Stimulated activated CD8-positive, alpha-beta memory T cell treated with anti-CD3 and anti-CD28 coated beads, Interleukin-7, amount 100 ng/mL, for 24 hours (primary cell): ENCODE measurements at places on chromosomes 1 and 21.
A peak's percentile ranks its signal among the peaks of the same experiment; 100 is the strongest.

DNA sequence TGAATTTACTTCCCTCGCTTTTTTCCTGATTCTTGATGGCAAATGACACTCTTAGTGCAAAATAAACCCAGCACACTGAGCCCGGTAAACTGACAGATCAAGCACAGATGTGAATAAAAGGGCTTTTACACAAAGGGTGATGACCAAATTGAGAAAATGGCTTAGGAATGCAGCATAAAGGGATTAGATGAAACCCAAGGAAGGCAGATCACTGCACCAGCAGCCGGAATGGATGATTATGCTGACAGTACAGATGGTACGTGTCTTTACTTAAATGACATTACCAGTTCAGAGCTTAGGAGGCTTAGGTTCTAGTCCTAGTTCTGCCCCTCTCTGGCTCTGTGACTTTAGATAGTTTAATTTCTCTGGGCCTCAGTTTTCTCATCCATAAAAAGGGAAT lies 12.0 kb downstream of the PKP1 start:
- DNase-seq, result no peak

- no peak for DNase-seq
Observed at GRCh38 chr1:202143011-202143767, 1.3 kb downstream of the ARL8A start.

DNA sequence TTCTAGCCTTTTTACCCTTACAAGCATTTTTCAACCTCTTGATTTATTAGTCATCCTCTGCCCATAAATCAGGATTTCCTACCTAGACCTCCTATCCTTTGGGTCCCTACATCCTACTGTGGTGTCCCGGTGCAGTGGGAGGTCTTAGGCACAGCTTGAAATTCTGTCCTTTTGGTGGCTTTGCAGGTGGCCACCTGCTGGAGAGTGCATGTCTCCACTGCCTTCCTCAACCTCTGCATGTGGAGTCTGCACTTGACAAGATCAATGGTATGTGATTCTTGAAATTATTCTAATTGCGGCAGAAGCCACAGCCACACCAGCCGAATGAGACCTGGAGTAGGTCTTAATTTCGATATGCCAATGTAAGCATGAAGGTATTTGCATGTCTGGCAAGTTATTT lies 11.4 kb upstream of the KCNA3 start:
- no peak for DNase-seq

GRCh38 chr1:232786845-232787455 lies 18.3 kb upstream of the MAP10 start:
- DNase-seq, result no peak

DNA sequence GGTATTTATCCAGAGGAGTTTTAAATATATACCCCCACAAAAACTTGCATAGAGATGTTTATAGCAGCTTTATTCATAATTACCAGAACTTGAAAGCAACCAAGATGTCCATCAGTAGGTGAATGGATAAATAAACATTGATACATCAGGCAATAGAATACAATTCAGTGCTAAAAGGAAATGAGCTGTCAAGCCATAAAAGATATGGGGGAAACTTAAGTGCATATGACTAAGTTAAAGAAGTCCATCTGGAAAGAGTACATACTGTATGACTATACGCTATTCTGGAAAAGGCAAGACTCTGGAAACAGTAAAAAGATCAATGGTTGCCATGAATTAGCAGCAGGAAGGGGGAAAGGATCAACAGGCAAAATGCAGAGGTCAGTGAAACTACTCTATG lies 366.7 kb downstream of the HHIPL2 start:
- DNase-seq, result no peak

GRCh38 chr21:37940691-37941090 lies 24.4 kb upstream of the KCNJ6 start:
- DNase-seq, result no peak

- DNase-seq, result no peak
Observed at GRCh38 chr1:166738873-166739272, 100.4 kb upstream of the POGK start.

GRCh38 chr1:226402739-226403165 lies 5.1 kb downstream of the PARP1 start:
- DNase-seq, result no peak

DNA sequence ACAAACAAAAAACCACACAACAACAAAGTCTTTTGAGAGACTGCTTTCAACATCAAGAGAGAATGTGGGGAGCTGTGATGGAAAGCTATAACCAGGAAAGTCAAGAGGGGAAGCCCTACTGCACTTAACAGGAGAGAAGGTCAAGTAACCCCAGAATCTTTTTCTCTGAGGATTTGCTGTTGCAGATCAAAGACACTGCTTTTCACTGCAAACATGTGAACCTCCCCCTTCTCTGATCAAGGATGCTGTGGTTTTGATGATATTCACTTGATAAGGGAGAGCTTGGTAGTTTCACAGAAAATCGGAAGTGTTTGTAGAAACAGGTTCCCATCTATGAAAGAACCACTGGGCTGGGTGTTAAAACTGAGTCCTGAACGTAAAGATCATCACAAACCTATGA lies 4.8 kb downstream of the ETV3 start:
- DNase-seq, result no peak

- no peak for DNase-seq
Observed at GRCh38 chr1:206882555-206882954, 14.7 kb upstream of the IL24 start.

GRCh38 chr1:77504986-77505385 lies 177.5 kb downstream of the ZZZ3 start:
- DNase-seq, result no peak

DNA sequence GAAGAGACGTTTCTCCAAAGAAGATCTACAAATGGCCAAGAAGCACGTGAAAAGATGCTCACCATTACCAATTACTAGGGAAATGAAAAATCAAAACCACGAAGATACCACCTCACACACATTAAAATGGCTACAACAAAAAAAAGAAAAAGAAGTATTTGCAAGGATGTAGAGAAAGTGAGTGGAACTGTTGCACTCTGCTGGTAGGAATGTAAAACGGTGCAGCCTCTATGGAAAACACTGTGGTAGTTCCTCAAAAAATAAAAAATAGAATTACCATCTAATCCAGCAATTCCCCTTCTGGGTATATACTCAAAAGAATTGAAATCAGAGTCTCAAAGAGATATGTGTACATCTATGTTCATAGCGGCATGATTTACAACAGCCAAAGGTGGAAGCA lies 115.4 kb upstream of the EDN2 start:
- DNase-seq, result no peak

- no peak for DNase-seq
Observed at GRCh38 chr21:14587266-14587665, 41.2 kb upstream of the SAMSN1 start.

GRCh38 chr1:153977250-153978240 lies at the start of gene JTB:
Gene JTB (minus strand): TSS chr1:153977674. CDS start chr1:153977252, 422 bp downstream.
- DNase-seq, result peak; percentile 69

- no peak for DNase-seq
Observed at GRCh38 chr1:210900820-210901219, 233.1 kb downstream of the KCNH1 start.

DNA sequence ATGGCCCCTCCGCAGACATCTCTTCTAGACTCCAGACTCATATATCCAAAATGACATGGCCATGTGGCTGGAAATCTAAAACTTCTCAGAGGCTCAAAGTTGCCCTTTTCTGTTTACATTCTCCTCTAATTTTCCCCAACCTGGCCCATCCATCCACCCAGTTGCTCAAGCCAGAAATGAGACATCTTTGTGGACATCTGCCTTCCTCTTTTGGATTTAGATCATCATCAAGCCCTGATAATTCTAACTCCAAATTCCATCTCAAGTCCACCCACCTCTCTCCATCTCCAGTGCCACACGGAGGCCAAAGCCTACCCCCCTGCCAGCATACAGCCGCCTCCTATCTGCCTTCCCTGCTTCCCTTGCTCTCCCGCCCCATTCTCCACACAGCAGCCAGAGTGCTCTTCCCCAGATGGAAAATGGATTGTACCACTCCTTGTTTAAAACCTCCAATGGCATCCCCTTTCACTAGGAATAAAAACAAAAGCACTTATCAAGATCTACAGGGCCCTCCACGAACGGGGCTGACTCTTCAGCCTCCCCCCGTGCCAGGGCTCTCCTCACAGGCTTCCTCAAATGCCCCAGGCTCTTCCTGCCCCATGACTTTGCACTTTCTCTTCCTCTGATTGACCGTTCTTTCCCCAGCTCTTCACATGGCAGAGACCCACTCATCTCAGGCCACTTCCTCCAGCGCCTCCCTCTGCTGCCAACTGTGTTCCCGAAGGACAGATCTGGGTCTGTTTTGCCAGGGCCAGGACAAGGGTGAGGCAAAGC lies 40.1 kb downstream of the SYT6 start:
- DNase-seq, result no peak

- DNase-seq, result no peak
Observed at GRCh38 chr1:206540044-206540780, 32.9 kb downstream of the RASSF5 start.

- DNase-seq, result no peak
Observed at GRCh38 chr1:25900219-25900618, 6.0 kb downstream of the STMN1 start.

GRCh38 chr1:222107267-222107666 lies 365.4 kb upstream of the DUSP10 start:
- DNase-seq, result no peak

DNA sequence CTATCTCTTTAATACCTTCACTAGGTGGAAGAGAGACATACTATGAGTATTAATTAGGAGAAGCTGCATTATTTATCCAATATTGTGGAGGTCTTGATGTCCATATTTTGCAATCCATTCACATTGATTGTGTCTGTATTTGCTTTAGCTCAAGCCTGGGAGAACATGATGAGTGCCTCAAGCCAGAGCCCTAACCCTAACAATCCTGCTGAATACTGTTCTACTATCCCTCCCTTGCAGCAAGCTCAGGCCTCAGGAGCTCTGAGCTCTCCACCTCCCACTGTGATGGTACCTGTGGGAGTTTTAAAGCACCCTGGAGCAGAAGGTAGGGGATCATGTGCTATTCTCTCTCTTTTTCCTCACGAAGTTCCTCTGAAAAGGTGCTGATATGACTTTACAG lies 99.5 kb downstream of the CC2D1B start:
- DNase-seq, result no peak

DNA sequence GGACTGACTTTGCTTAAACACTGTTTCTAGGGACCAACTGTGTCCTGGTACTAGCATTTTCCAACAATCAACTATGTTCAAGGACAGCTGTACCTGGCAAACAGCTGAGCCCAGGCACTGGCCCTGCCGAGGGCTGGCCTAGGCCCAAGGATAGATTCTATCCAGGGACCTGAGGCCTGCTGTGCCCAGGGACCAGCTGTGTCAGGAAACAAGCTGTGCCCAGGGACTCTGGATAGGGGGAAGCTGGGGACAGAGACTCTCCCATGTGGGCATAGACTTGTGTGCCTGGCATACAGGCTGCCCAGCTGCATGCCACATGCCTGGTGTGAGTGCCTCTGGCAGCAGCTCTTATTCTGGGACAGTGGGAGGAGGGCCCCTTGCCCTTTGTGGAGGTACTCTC lies 38.1 kb upstream of the POU3F1 start:
- DNase-seq, result no peak

- DNase-seq, result no peak
Observed at GRCh38 chr1:81179242-81179641, 621.5 kb upstream of the ADGRL2 start.

DNA sequence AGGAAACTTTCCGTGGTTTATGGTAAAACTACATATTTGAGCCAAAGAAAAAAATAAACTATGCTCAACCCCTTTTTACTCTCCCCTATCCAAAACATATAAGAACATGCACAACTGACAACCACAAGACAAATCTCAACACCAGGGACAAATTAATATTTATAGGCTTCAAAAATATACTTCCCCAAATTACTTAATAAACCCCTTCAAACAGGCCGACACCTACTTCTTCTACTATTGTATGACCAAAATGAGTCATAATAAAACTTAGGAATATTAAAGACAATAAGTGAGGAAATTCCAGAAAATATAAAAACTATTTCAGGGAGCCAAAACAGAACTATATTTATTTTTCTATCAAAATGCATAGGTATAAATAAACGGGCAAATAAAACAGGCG lies 71.5 kb downstream of the TGFBR3 start:
- no peak for DNase-seq

- DNase-seq, result no peak
Observed at GRCh38 chr1:98706173-98706843, 44.8 kb downstream of the SNX7 start.

DNA sequence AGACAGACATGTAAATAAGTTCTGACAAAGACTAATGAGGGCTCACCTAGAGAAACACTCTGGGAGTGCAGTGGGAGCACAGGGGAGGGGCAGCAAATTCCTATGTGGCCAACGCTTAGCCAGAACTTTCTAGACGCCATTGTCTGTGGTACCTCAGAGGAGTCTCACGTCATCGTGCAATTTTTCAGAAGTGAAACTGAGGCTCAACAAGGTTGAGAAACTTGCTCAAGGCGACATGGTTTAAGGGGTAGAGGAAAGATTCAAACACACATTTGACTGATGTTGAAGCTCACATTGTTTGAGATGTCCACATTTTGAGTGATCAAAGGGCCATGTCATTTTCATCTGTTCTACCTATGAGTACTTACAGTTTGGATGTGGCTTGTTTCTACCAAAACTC lies 152.6 kb upstream of the LMO4 start:
- DNase-seq, result no peak

DNA sequence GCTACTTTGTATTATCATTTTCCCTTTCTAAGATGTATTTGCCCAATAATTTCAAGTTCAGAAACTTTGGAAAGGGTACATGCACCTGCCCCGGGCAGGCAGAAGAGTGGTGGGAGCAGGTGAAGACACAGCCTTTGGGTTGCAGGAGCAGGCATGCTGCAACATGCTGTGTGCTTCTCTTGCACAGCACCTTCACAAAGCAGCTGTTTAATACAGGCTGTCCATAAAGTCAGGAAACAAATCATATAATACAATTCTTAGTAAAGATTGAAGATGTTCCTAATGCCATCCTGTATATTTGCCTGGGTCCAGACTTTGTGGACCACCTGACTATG lies 182.9 kb downstream of the ZNF281 start:
- no peak for DNase-seq

DNA sequence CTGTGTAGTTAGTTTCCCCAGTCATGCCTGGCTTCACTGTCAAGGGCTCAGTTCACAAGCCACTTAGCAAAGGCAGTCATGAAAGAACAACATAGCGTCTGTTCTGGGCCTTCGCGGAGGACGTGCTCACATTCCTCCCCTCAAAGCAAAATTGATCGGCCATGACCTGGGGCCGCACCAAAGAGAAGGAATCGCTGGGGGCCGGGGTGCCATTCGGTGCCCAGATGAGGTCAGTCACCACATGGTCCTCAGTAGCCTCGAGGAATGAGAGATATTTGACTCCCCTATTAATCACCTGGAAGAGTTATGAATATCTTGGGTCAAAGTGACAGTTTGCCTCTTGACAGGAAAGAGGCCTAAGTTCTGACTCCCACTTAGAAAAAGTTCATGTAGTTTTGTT lies 251.1 kb upstream of the JUN start:
- DNase-seq, result no peak

GRCh38 chr1:181793831-181794230 lies 267.7 kb downstream of the ZNF648 start:
- no peak for DNase-seq

DNA sequence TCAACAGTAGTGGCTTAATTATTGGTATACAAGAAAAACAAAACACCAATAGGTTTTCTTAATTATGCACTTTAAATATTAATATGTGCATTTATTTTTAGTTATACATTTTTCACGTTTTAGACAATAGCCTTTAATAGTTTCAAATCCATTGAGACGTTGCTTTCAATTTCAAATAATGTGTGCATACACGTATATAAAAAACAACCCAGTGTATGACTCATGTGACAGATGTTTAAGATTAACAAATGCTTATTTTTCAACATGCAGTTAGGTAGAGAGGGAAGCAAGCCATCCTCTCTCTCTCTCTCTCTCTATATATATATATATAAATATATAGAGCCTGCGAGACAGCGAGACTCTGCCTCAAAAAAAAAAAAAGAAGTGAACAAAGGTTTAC lies 24.3 kb downstream of the EYA3 start:
- DNase-seq, result no peak
